ENCODE measurements at places on chromosomes 6 and 20.
A peak's percentile ranks its signal among the peaks of the same experiment; 100 is the strongest.

DNA sequence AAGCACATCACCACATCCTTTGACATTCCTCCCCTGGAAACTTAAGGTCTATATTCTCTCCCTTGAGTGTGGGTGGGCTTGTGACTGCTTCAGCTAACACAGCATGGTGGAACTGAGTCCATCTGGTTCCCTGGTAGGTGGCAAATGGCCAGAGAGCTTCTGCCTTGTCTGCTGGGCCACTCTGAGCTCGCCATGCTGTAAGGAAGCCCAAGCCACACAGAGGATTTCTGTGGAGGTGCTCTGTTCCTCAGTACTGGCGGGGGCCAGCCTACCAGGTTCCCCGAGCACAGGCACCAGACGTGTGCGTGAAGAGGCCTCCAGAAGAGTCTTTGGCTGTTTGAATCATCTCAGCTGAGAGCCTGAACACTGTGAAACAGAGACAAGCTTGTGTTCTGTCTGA is 41.6 kb upstream of the PMEPA1 start:
- DNase-seq = no peak

DNA sequence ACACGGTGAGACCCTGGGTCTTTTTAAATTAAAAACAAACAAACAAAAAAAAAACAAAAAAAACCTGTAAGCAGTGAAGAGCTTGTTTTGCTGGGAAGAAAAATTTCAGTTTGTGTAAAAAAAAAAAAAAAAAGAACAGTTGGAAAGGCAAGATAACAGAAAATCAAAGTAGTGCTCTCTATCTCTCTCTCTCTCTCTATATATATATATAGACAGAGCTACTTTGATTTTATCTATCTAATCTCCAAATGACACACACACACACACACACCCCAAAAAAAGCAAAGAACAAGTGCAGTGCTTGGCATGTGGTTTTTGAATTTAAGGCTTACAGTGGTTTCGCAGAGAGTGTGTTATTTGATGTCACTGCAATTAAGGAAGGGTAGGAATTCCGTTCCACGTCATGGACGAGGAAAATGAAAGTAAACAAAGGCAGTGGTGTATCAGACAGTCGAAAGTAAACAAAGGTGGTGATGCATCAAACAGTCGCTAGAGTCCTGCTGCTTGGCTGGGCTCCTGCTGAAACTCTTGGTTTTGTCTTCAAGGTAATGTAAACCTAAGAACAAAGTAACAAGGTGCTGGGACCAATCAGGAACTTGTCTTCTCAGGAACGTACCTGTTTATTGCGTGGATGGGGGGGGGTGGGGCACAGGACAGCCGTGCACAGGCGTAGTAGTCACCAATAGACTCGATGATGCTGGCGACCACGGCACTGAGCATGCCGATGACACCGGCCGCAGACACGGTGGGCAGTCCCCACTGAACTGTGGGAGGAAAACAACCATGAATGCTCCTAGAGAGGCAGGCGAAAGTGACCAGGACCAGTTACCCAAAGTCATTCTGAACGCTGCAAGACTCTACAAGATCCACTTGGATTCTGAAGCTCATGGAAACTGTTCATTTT is 131.8 kb downstream of the SLC23A2 start:
- DNase-seq = no peak

DNA sequence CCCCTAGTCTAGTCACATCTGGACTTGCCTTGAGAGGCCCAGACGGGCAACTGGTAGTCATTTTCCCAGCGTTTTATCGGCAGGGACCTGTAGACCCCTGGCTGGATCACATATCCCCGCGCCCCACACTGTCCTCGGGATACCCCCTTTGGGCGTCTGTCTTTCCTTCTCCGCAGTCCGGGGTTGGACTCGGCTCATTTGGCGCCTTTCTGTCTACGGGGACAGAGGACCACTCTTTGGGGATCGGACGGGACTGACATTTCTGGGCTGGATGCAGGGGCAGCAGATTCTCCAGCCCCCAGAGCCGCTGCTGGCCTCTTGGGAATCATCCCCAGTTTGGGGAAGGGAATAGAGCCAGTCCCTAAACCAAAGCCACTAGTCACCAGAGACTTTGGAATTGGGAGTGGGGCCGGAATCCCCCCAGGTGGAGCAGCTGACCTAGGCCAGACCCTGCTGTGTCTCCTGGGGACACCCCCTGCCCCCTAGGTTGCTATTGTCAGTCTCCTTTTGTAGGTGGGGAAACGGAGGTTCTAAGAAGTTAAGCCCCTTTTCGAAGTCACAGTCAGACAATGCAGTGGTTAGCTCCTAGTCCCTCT is 734 bp downstream of the FAM110A start:
- DNase-seq = no peak

GRCh38 chr20:17768271-17768670 is 68.5 kb downstream of the BANF2 start:
- DNase-seq = no peak

- peak; percentile 3 for DNase-seq
Observed at GRCh38 chr6:10837009-10837621, 1.2 kb downstream of the MAK start.

- DNase-seq = no peak
Observed at GRCh38 chr6:15602154-15602553, 60.7 kb downstream of the DTNBP1 start.

DNA sequence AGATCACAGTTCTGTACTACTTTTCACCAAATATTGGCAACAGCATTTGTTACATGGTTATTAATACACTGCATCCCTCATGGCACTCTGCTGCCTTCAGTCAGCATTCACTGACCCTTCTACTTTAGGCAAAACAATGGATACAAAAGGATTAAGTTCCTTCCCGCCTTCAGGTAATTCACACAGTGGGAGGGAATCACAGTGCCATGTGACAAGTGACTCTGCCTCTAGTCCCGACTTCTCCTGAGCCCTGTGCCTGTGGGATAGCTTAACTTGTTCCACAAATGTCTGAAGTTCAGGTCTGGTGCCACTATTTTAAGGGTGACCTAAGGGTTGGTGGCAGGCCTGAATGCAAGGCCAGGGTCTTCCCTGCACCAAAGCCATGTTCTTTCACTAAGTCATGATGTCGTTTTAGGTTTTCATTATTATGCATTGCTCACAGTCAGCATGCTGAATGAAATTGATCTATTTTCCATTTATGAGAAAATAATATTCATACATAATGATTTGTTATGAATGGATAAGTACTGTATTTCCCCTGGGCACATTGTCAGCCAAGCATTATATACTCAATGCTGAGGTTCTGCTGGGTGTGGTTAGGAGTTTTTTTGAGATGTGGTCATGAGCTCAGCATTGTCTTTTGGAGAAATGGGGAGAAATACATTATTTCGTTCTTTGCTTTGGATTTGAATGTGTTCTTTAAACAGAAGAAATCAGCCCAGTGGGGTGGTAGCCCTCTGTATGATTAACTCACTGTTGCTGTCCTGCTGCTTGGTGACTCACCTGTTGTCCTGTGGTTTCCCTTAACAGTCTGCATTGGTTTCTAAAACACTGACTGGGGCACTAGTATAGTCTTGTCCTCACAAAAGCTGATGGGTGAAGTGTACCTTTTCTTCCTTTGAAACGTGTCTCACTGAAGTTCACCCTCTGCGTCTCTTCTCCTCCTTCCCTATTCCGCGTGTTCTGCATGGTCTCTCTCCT is 66.4 kb downstream of the AFDN start:
- DNase-seq = no peak

DNA sequence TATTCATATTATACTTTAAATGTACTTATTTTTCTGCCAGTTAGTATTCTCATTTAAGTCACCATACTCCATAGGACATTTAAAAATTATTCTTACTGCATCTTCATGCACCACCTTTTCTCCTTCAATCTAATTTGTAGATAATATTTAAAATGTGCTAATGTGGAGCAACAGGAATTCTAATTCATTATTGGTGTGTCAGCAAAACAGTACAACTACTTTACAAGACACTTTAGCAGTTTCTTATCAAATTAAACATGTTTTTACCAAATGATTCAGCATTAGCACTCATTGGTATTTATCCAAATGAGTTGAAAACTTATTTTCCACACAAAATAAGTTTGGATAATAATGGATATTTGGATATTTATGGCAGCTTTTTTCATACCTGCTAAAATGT is 1041.8 kb upstream of the ADGRB3 start:
- DNase-seq = no peak

DNA sequence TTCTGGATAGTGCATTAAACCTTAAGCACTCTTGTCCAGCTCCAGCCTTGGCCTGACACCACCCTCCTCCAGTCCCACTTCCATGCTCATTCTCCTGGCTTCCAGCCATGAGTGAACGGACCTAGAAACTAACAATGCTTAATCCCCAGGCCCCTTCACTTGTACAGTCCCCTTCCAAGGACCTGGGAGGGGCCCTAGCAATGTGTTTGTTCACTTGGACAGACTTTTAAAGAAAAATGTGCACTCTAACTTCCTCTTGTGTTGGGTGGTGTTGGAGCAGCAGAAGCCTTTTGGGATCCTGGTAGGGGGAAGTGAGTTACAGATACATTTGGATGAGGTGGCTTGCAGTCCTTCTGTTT is 48.9 kb upstream of the CCN6 start:
- DNase-seq = no peak

DNA sequence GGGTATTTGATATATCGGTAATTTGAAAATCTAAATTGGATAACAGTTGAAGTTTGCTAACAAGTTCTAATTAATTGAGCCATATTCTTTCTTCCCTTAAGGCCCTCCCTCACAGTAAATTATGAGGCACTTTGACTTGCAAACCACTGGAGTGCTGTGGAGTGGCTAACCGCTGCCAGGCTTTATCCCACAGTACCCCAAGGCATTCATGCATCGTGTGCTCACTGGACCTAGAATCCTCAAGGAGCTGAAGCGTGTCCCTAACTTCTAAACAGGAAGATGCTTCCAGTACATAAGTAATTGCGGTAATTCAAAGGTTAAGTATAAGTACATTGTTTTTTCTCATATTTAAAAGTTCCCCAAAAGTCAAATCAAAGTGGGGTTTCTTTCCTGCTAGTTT is 499.9 kb downstream of the TFAP2A start:
- DNase-seq = no peak

- no peak for DNase-seq
Observed at GRCh38 chr20:51961964-51962761, 159.8 kb upstream of the SALL4 start.

DNA sequence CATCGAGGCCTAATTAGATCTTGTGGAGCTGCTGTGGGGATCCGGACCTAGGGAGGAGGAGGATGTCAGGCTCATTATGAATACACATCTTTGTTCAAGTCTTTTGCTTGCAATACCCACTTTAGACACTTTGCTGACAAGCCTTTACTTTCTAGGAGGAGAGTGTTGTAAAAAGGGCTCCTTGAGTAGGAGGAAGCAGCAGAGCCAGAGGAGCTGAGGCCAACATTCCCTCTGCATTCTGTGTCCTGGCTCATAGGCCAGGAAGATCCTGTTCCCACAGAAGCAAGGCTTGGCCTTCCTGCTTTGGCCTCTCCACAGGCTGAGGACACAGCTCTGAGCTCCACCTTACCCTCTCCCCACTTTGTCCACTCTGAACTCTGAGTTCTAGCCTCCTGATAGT is 67.1 kb downstream of the TPD52L1 start:
- no peak for DNase-seq

DNA sequence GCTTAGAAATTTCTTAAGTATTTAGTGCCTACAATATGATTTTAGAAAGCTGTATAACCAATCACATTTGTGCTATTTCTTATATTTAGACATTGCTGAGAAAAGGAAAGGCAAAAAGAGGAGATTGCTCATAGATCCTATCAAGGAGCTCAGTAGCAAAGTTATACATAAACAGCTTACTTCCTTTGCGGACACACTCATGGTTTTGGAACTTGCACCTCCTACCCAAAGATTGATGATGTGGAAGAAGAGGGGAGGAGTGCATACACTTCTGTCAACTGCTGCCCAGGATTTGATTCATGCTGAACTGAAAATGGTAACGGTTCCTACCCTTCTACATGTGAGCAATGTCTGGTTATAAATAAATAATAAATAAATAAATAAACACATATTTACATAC is 16.7 kb downstream of the RAD21L1 start:
- DNase-seq = no peak

Data from CD4-positive, alpha-beta T cell treated with Interleukin-1 beta for 1 hour (primary cell).